ENCODE measurements at places on chromosomes 13 and 19. TPM values are rescaled to one million over a fixed set of nuclear protein-coding genes. Genes with fewer than 3 reads are reported as not detected.
A peak's percentile ranks its signal among the peaks of the same experiment; 100 is the strongest.

DNA sequence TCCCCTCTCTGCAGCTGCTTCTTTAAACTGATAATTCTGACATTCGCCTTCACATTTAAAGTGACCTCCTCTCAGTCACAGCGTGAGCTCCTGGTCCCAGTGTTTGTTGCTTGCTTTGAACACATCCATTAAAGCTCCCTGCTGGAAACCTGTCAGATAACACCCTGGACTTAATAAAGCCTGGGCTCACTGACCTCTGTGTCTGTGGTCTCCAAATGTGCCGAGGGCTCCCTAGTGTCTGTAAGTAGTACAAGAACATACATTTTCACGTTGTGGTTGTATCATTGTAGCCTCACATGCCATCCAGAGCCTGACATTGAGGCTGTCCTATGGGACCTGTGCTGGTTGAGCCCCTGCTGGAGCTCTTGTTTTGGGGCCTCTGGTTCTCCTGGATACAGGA lies 2.6 kb upstream of the PSG4 start:
- no peak for DNase-seq
- no peaks in the 10 kb centered on the region for H3K27me3 ChIP-seq
- H3K27ac ChIP-seq, result no peak overlapping the region
- H3K36me3 ChIP-seq, result no peaks in the 10 kb centered on the region
- H3K4me3 ChIP-seq, result no peak overlapping the region

GRCh38 chr19:47713046-47714021 lies at the start of gene EHD2:
Gene EHD2 (plus strand): TSS chr19:47713422. CDS start chr19:47716613, 3,191 bp downstream.
- peak; percentile 55 for DNase-seq
- peaks cover 3% of the 10 kb centered on the region for H3K4me1 ChIP-seq
- peak within 1 kb of the TSS; percentile 78 for H3K27ac ChIP-seq

- no peak overlapping the region for H3K27ac ChIP-seq
- no peaks in the 10 kb centered on the region for H3K4me1 ChIP-seq
- no peak for DNase-seq
- H3K4me3 ChIP-seq, result no peak overlapping the region
- H3K36me3 ChIP-seq, result peaks cover 8% of the 10 kb centered on the region
- H3K27me3 ChIP-seq, result no peaks in the 10 kb centered on the region
These were observed 7.7 kb upstream of the GPR18 start for GRCh38 chr13:99265821-99266426.

DNA sequence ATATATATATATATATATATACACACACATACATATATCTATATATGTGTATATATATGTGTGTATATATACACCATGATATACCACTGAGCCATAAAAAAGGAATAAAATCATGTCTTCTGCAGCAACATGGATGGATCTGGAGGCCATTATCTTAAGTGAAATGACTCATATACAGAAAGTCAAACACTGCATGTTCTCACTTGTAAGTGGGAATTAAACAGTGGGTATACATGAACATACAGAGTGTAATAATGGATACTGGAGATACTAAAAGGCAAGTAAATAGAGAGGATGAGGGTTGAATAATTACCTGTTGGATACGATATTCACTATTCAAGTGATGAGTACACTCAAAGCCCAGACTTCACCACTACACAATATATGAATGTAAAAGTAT lies 332.6 kb downstream of the SLITRK1 start:
- H3K36me3 ChIP-seq, result no peaks in the 10 kb centered on the region
- no peaks in the 10 kb centered on the region for H3K4me1 ChIP-seq
- DNase-seq, result no peak
- H3K27me3 ChIP-seq, result no peaks in the 10 kb centered on the region

DNA sequence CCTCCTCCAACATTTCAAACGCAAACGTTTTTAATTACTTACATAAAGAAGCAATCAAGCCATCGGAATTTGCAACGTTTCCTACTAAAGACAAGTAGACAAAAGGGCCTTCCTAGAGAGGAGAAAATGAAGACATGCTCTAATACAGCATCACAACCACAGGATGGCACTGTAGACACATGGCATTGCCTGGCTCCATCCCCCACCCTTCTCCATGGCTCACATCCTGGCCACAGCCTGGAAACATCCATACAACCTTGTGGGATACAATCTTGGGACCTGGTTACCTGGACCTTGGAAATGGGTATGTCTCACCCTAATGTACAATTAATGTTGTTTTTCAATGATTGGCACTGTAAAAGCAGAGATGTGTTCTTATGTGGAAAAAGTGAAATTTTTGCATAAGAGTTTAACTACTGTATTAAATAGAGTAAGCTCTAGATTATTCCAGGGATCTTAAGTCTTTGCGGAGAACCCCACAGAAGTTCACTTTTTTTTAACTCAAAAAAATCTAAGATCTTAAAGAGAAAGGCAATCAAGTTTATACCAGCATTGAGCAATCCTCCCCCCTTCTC lies 21.5 kb downstream of the EBPL start:
- peaks cover 9% of the 10 kb centered on the region for H3K4me1 ChIP-seq
- H3K27me3 ChIP-seq, result no peaks in the 10 kb centered on the region
- no peak overlapping the region for H3K27ac ChIP-seq
- H3K4me3 ChIP-seq, result no peak overlapping the region

Gene SBK2
- total RNA-seq, result not detected

Gene SIGLEC7
- total RNA-seq, result 4.7 TPM

Data from liver (tissue), 10 donors.